ENCODE measurements at places on chromosomes 2 and 18. TPM values are rescaled to one million over a fixed set of nuclear protein-coding genes. Genes with fewer than 3 reads are reported as not detected.

DNA sequence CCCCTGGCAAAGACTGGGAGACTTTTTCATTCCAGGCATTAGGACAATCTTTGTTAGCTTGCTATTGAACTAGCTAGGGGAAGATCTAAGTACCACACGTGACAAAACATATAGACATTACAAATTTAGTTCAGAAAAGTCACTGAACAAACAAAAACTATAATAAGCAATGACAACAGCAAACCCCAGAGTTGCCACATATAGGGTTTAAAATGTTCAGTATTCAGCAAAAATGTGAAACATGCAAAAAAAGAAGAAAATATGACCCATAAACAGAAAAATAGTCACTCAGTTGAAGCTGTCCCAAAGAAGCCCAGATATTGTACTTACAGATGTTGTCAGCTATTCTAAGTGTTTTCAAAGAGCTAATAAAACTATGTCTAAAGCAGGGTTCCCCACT, 431.1 kb upstream of the CDH2 start:
- no peaks in the 10 kb centered on the region for H3K36me3 ChIP-seq
- no peaks in the 10 kb centered on the region for H3K4me1 ChIP-seq
- H3K4me3 ChIP-seq: no peak overlapping the region

The PROKR1 gene
- total RNA-seq: not detected

The ERLEC1 gene
- total RNA-seq: 40.3 TPM

DNA sequence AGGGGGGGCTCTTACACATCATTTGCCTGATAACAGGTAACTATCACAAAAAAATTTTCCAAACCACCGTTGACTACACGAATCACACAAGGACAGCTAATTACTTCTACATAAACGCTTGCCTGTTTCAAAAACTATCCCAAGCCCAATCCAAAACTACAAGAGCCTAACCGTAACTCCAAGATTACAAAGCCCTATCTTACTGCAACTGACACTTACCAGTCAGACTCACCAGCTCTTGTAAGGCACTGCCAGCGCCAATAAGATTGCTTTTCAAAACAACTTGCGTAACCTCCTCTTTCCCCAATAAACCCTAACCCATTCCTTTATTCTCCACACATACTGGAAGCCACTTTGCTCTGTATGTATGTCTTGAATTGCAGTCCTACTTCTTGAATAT, 148.4 kb downstream of the NBAS start:
- H3K36me3 ChIP-seq: peaks cover 11% of the 10 kb centered on the region
- no peak overlapping the region for H3K4me3 ChIP-seq
- H3K27me3 ChIP-seq: no peaks in the 10 kb centered on the region
- H3K4me1 ChIP-seq: no peaks in the 10 kb centered on the region
- no peak overlapping the region for H3K27ac ChIP-seq
- no peak for DNase-seq

GRCh38 chr2:241161646-241162281, 11.5 kb downstream of the PPP1R7 start:
- peaks cover 38% of the 10 kb centered on the region for H3K36me3 ChIP-seq
- peak; percentile 87 for DNase-seq
- no peak overlapping the region for H3K27ac ChIP-seq
- no peak overlapping the region for H3K4me3 ChIP-seq
- no peaks in the 10 kb centered on the region for H3K27me3 ChIP-seq
- peaks cover 9% of the 10 kb centered on the region for H3K4me1 ChIP-seq

DNA sequence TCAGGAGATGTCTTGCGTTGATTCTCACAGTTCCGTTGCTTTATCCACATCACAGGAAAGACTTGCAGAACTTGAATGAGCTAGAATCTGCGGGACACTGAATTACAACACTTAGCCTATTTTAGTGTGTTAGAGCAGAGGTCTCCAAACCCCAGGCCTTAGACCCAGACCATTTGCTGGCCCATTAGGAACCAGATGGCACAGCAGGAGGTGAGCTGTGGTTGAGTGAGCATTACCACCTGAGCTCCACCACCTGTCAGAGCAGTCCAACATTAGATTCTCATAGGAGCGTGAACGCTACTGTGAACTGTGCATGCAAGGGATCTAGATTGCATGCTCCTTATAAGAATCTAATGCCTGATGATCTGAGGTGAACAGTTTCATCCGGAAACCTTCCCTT, 3.8 kb downstream of the MRPL30 start:
- no peaks in the 10 kb centered on the region for H3K27me3 ChIP-seq
- peaks cover 7% of the 10 kb centered on the region for H3K36me3 ChIP-seq
- DNase-seq: no peak
- no peak overlapping the region for H3K27ac ChIP-seq

DNA sequence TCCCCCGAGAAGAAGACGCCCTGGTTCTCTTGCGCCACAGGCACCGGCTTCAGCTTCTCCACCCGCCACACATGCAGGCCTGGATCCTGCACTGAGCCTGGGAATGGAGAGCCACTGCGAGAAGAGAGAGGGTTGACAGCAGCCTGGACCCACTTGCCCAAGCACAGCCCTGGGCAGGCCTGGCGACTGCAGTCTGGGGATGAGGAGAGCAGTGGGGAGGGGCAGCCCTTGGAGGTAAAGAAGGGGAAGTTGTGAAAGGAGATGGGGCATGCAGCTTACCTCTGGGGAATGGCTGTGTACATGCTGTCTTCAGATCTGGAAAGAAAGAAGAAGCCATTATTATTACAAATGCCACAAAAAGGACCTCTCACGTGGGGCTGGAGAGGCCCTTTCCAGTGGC, 8.3 kb downstream of the CAPG start:
- no peak overlapping the region for H3K4me3 ChIP-seq
- no peak overlapping the region for H3K27ac ChIP-seq
- H3K4me1 ChIP-seq: peaks cover 5% of the 10 kb centered on the region
- DNase-seq: no peak
- peaks cover 14% of the 10 kb centered on the region for H3K36me3 ChIP-seq

The CCDC150 gene
- total RNA-seq: 3.8 TPM

The UGT1A4 gene
- total RNA-seq: not detected

The AQP12A gene
- total RNA-seq: not detected

DNA sequence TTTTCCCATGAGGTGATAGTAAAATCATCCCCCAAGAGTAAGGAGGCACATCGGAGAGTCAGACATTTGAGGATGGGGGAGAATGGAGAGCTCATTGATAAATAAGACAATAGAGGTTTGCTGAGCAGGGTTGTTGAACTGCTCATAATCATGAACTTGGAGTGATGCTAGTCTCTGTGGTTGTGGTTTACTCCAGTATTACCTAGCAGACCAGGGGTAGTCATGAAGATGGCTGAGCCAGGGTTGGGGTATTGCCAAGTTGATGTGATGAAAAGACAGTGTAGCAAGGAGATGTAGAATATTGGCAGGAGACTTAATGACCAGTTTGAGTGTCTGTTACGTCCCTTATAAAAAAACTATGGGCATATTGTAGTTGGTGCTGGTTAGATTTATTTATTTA, 25.4 kb downstream of the CYBRD1 start:
- DNase-seq: peak; percentile 45
- peaks cover 10% of the 10 kb centered on the region for H3K4me1 ChIP-seq
- peaks cover 11% of the 10 kb centered on the region for H3K36me3 ChIP-seq
- H3K27me3 ChIP-seq: no peaks in the 10 kb centered on the region
- no peak overlapping the region for H3K4me3 ChIP-seq
- no peak overlapping the region for H3K27ac ChIP-seq

DNA sequence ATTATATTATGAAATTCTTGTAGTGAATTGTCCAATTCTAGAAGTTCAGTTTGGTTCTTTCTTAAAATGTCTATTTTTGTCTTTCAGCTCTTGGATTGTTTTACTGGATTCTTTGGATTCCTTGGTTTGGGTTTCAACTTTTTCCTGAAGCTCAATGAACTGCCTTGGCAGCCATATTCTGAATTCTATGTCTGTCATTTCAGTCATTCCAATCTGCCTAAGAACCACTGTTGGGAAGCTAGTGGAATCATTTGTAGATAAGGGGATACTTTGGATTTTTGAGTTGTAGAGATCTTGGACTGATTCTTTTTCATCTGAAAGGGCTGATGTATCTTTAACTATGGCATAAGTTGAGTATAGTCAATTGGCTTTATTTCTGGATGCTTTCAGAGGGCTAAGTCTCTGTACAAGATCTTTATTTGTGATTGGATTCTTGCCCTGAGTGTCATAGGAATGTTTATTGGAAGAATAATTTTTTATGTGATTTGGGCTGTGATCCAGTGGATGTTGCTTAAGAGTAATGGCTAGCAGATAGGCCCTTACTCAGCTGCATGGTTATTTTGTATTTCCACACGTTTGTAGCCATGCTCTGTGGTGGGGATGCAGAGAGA, 42.3 kb downstream of the SERPINB7 start:
- H3K4me1 ChIP-seq: peaks cover 23% of the 10 kb centered on the region
- peak overlapping the region; percentile 53 for H3K27ac ChIP-seq
- H3K4me3 ChIP-seq: no peak overlapping the region
- H3K27me3 ChIP-seq: no peaks in the 10 kb centered on the region
- peak; percentile 71 for DNase-seq

The RESP18 gene
- not detected for total RNA-seq

- no peaks in the 10 kb centered on the region for H3K27me3 ChIP-seq
- H3K36me3 ChIP-seq: no peaks in the 10 kb centered on the region
- no peaks in the 10 kb centered on the region for H3K4me1 ChIP-seq
- no peak overlapping the region for H3K27ac ChIP-seq
- DNase-seq: no peak
These were observed 183.2 kb downstream of the EPHA4 start for GRCh38 chr2:221388891-221389290.

The RAB6C gene
- total RNA-seq: not detected

The SETBP1 gene
- 0.28 TPM for total RNA-seq

The NYAP2 gene
- not detected for total RNA-seq

- peaks cover 4% of the 10 kb centered on the region for H3K4me1 ChIP-seq
- H3K36me3 ChIP-seq: peaks cover 22% of the 10 kb centered on the region
- H3K27ac ChIP-seq: no peak overlapping the region
- no peak overlapping the region for H3K4me3 ChIP-seq
- no peaks in the 10 kb centered on the region for H3K27me3 ChIP-seq
These were observed 80.0 kb upstream of the WDSUB1 start for GRCh38 chr2:159366538-159366937.

GRCh38 chr18:26928670-26929313, 63.3 kb upstream of the AQP4 start:
- no peaks in the 10 kb centered on the region for H3K4me1 ChIP-seq
- no peak overlapping the region for H3K4me3 ChIP-seq
- H3K27ac ChIP-seq: no peak overlapping the region
- DNase-seq: no peak
- no peaks in the 10 kb centered on the region for H3K27me3 ChIP-seq
- H3K36me3 ChIP-seq: no peaks in the 10 kb centered on the region

- H3K4me1 ChIP-seq: peaks cover 30% of the 10 kb centered on the region
- peak; percentile 92 for DNase-seq
- H3K27me3 ChIP-seq: no peaks in the 10 kb centered on the region
These were observed 30.2 kb downstream of the ARHGAP25 start for GRCh38 chr2:68764806-68765311.

DNA sequence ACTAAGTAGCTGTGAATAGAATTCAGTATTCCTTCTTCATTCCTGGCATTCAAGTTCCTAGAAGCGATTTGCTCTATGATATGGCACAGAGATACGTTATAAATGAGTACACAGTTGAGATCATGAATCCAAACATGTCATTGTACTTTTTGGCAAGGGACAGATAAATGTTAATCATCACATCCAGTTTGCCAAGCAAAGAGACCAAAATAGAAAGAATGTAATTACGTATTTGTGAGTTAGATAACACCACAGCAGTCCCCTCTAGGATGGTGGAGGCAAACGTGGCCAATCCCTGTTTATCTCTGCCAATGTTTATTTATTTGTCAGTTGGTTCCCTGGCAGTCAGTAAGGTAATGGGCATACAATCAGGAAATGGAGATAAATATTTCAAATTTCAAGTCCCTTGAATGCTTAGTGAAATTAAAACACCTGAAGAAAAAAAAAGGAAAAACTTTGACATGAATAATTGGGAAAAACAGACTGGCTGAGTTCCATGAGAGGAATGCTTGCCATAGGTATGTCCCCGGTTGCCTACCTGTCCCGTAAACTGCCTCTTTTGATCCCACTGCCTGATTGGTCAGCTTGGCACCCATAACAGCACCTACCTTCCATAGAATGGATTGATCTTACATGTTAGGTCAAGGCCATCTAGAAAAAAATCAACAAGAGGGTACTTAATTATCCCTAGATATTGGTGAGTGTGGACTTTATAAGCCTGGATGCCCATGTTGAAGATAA, 451.1 kb upstream of the NETO1 start:
- H3K4me1 ChIP-seq: no peaks in the 10 kb centered on the region
- H3K36me3 ChIP-seq: no peaks in the 10 kb centered on the region
- no peaks in the 10 kb centered on the region for H3K27me3 ChIP-seq
- no peak overlapping the region for H3K27ac ChIP-seq
- peak; percentile 11 for DNase-seq

GRCh38 chr2:177888581-177888980, 184.0 kb downstream of the PDE11A start:
- no peaks in the 10 kb centered on the region for H3K36me3 ChIP-seq
- DNase-seq: no peak
- H3K27me3 ChIP-seq: no peaks in the 10 kb centered on the region
- H3K4me1 ChIP-seq: no peaks in the 10 kb centered on the region
- no peak overlapping the region for H3K4me3 ChIP-seq

GRCh38 chr2:174487820-174488162, 962 bp upstream of the GPR155 start:
- H3K27me3 ChIP-seq: no peaks in the 10 kb centered on the region
- H3K27ac ChIP-seq: no peak overlapping the region
- H3K4me1 ChIP-seq: peaks cover 3% of the 10 kb centered on the region
- 0 out of 2 replicates have a peak overlapping the region, but pooled peaks have one; percentile 90 for H3K4me3 ChIP-seq
- H3K36me3 ChIP-seq: no peaks in the 10 kb centered on the region
